Fibroblast of the aortic adventitia (primary cell): ENCODE measurements at places on chromosomes 2 and 18. TPM values are rescaled to one million over a fixed set of nuclear protein-coding genes. Genes with fewer than 3 reads are reported as not detected.
A peak's percentile ranks its signal among the peaks of the same experiment; 100 is the strongest.

The GALNT14 gene
- total RNA-seq, result 0.72 TPM in 1 of 2 replicates, not detected in the other

The RGPD4 gene
- total RNA-seq, result 0.16 TPM in 1 of 2 replicates, not detected in the other

The SALL3 gene
- not detected in 2 replicates for total RNA-seq

The SIX2 gene
- total RNA-seq, result 2.9 and 8.3 TPM in 2 replicates

The C1QL2 gene
- total RNA-seq, result not detected in 2 replicates

The ELOA2 gene
- not detected in 2 replicates for total RNA-seq

The CRYGD gene
- not detected in 2 replicates for total RNA-seq

The CNGA3 gene
- 0.18 TPM in 1 of 2 replicates, not detected in the other for total RNA-seq

- DNase-seq, result no peak
Observed at GRCh38 chr2:174449033-174449432, 37.8 kb downstream of the GPR155 start.

GRCh38 chr2:28516950-28517349 lies 21.1 kb downstream of the PLB1 start:
- peak; percentile 41 for DNase-seq

DNA sequence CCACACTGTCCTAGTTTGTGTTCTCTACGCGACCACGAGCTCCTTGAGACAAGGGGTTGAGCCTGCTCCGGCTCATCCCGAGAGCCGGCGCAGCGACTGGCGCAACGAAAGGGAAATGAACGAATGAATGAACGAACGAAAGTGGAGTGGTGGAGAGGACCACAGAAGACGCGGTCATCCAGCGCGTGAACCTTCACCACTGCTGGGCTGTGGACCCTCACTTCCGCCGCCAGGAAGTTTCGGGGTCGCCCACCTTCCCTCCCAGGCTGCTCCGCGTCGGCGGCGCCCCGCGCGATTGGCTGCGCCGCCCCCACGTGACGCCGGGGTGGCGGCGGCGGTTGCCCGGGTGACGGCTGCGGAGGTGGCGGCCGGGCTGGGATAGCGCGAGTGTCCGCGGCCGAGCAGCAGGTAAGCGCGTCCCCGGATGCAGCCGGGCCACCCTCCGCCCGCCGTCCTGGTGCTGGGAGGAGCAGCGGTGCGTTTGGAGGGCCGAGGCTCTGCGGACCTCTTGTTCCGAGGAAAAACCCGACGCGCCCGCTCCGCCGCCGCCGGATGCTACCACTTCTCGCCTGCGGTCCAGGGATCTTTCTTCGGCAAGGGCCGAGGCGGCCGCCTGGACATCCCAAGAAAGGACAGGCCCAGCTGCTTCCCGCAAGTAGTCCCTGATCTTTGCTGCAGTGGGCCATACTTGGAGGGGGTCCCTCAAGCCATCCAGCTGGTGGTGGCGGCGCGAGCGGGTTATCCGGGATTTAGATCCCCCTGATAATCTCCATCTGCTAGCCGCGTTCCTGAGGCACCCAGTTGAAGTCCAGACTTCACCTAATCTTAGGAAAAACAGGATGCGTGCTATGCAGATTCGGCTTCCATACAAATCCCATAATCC lies at the start of gene ARMC9:
ARMC9 (plus strand) TSS at position 341 of the 883 bp plus-strand sequence. CDS start 7,608 bp downstream, outside the sequence.
- DNase-seq, result peak; percentile 51

- DNase-seq, result no peak
Observed at GRCh38 chr2:229372207-229372606, 101.1 kb upstream of the PID1 start.

- no peak for DNase-seq
Observed at GRCh38 chr2:212898011-212898410, 253.4 kb downstream of the IKZF2 start.

- peak; percentile 17 for DNase-seq
Observed at GRCh38 chr2:48515513-48515985, 14.4 kb upstream of the STON1 start.

DNA sequence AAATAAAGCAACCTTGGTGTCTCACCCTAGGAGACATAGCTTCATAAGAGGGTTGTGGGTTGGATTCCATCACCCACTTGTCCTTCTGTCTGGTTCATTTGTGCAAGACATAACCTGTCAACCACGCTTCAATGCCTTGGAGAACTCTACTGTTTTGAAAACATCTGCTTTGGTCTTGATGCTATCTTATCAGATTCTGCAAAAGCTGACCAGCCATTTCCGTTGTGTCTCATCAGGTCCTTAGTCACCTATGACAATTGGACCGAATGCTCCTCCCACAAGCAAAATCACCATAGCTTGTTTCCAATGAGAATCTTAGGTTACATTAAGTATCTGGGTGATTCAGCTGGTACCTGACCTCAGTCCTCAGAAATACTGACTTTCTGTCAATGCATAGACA lies 35.4 kb downstream of the STAT4 start:
- DNase-seq, result no peak

DNA sequence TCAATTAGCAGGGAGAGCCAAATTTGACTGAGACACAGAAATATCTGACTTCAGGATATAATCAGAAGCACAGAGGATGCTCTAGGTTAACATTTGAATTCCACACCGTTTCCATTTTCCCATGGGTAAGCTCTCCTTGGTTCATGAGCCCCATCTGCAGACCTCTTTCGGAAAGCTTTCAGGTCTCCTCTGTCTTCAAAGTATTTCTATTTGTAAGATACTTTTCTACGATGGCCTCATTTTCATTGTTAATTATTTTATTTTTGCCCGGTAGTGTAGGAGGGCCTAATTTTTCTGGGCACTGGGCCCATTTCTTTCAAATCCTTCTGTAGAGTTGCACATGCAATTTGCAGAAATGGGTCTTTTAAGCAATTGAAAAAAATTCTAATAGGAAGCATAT lies 53.8 kb downstream of the LRPPRC start:
- DNase-seq, result peak; percentile 12

DNA sequence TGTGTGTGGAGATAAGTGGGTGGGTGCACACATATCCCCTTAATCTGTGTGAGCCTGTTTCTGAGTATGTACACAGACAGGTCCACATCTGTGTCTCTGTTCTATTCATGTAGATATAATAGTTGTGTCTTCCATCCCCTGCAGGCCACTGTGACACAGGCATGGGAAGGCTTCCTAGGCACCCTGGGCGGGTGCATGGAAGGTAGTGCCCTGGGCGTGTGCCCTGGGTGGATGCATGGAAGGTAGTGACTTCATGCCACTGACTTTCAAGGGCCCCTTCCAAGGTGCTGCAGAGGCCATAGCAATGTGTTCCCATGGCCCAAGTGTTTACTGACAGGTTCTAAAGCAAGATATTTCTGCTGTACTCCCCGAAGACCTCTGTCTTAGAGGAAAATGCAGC lies 462.5 kb upstream of the HS6ST1 start:
- DNase-seq, result no peak
